ENCODE measurements at places on chromosomes 12 and 14.

DNA sequence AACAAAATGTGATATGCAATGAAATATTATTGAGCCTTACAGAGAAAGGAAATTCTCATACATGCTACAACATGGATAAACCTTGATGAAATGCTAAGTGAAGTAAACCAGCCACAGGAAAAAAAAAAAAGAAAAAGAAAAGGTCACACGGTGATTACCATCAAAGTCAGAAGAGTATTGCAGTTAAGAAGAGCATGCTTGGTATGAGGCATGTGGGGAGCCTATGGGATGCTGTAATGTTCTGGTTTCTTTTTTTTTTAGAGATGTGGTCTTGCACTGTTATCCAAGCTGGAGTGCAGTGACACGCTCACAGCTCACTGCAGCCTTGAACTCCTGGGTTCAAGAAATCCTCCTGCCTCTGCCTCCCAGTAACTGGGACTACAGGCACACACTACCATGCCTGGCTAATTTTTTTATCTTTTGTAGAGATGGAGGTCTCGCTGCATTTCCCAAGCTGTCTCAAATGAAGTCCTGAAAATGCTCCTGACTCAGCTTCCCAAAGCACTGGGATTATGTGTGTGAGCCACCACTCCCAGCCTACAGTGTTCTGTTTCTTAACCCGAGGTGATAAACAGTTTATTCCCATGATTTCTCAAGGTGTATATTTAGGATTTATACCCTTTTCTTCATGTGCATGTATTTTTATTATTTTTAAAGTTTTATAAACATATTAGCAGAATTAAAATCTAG is 96.2 kb downstream of the SEC23A start:
- no peak for DNase-seq

- DNase-seq, result no peak
Observed at GRCh38 chr14:90777830-90778485, 38.3 kb downstream of the TTC7B start.

GRCh38 chr14:37862263-37862662 is 266.8 kb downstream of the TTC6 start:
- no peak for DNase-seq

- DNase-seq, result no peak
Observed at GRCh38 chr12:65926119-65926908, 102.0 kb downstream of the HMGA2 start.

DNA sequence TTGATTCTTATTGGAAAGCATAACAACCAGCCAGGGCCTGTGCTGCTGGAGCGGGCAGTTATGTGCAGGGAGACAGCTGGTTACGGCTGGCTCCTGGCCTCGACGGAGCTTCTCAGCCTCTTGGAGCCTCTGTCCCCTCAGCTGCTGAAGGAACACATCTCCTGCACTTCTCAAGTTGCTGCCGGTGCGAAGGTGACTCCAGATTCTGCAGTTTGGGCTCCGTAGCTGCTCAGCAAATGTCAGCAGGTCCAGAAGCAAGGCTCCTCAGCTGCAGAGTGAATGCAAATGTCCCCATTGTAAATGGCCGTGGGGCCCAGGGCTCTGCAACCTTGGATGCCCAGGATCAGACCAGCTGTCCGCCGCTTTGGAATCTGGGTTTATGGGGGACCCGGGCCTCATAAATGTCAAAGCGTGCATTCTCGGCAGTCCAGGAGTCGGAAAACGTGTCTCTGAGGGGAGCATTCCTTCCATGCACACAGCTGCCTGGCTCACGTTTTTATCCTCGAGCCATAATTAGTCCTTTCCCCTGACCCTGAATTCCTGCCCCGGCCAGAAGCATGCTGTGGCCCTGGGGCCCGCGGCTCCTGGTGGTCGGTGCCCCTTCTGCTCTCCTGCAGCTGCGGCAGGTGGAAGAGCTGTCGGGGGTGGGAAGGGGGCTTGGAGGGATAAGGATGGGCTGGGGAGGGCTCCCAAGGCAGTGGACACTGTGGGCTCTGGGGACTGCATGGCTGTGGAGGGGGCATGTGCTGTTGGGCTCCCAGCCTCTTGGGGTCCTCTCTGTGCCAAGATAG is 106.0 kb downstream of the KIF26A start:
- no peak for DNase-seq

GRCh38 chr14:105091517-105092170 is 26.4 kb upstream of the GPR132 start:
- DNase-seq, result no peak

DNA sequence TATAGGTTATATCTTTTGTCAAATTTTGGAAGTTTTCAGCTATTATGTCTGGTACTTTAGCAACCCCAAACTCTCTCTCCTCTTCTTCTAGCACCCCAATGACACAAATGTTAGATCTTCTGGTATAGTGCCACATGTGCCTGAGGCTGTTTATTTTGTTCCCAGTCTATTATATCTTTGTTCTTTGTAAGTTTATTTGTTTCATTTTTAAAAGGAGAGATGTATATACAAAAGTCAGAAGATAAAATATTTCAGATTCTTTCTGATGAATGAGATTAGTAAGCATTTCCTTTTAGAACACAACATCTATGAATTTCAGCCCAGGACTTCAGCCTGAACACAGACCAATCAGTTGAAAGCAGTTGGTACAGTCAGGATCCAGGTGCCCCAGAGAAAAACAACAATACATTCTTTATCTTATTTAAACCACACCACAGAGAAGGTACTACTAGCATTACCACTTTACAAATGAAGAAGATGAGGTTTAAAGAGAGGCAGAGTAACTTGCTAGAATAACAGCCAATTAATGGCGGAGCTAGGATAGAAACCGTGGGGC is 114.1 kb upstream of the BTG1 start:
- no peak for DNase-seq

DNA sequence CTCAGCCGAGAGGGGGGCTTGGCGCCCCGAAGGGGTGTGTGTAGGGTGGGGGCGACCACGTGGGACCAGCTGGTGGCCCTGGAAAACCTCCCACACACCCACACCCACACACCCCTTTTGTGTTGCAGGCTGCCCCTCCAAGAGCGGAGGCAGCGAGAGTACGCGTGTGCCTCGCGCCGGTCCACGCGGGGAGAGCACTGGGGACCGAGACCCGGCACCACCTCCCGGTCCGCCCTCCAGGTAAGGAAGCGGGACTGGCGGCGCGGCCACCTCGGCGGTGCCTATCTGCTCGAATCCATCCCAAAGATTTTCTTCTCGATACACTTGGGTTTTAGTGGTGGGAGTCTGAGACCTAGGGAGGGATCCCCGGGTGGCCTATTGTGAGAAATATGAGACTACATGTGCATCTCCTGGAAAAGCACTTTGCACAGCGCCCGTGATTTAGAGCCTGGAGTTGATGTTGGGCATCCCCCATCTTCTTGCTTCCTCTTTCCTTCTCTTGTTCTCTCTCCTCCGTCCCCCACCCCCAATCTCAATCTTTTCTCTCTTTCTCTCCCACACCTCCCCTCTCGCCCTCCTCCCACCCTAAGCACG is 393 bp downstream of the SYT1 start:
- DNase-seq, result no peak

DNA sequence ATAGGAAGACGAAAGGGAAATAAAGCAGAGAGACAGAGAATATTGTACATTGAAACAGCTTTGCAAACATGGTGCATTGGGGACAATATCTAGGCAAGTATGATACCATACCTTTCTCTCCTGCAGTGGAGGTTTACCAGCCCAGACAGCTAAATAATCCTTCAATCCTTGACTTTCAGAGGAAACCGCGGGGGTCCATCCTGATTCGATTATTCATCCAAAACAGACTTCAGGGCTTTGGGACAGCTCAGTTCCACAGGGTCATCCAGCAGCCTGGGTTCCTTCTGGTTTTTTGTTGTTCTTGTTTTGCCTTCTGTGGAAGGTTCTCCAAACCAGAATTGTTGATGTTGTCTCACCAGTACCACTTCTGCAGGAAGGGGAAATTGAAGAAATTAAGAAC is 81.5 kb downstream of the LGR5 start:
- DNase-seq, result no peak

GRCh38 chr12:83224012-83224411 is 537.3 kb downstream of the TMTC2 start:
- DNase-seq, result no peak

GRCh38 chr14:68279437-68279720 is 459.8 kb downstream of the RAD51B start:
- no peak for DNase-seq

DNA sequence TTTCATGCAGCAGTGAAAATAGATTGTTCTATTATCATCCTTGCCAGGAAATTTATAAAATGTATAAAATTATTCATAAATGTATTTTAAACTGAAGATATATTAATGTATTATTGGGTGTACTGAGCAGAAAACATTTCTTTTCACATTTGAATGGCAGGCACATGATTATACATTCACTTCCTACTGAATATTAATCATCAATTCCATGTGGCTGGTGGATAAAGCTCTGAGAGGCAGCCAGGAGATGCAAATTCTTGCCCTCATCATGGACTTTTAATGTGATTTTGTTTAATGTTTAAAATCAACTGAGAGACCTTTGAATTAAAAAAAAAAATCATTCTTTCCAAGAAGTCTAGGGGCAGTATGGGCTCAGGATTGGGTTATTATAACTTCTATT is 40.8 kb downstream of the ANO6 start:
- no peak for DNase-seq

- DNase-seq, result peak; percentile 81
Observed at GRCh38 chr14:64510825-64511671, 6.5 kb downstream of the ZBTB1 start.

- DNase-seq, result no peak
Observed at GRCh38 chr12:131258398-131258797, 304.7 kb downstream of the ADGRD1 start.

DNA sequence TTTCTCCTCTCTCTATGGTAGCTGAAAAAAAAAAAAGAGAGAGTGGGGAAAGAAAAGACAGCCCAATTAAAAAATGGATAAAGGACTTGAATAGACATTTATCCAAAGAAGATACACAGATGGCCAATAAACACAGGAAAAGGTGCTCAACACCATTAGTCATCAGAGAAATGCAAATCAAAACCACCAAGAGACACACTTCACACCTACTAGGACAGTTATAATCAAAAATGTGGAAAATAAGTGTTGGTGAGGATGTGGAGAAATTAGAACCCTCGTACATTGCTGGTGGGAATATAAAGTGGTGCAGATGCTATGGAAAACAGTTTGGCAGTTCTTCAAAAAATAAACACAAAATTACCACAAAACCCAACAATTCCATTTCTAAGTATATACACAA is 172.4 kb upstream of the GRIN2B start:
- peak; percentile 63 for DNase-seq

GRCh38 chr12:127063339-127064072 is 1203.5 kb upstream of the TMEM132C start:
- DNase-seq, result no peak

DNA sequence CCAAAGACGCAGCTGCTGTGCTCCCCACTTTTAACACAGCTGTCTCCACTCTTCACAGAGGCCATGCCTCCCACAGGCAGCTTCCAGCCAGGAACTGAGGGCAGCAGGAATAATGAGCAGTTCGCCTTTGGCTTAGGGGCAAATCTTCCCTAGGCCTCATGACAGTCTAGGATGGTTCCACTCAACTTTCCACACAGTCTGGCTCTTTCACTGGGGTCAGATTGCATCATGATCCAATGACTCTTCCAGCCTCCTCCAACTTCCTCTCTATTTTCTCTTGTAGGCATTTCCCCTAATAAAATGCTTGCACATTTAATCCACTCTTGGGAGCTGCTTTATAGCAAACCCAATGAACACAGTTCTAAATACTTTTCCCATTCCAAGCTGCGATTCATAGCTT is 271.6 kb upstream of the ATP2B1 start:
- no peak for DNase-seq

GRCh38 chr12:28223858-28224257 is 33.6 kb downstream of the CCDC91 start:
- DNase-seq, result no peak

DNA sequence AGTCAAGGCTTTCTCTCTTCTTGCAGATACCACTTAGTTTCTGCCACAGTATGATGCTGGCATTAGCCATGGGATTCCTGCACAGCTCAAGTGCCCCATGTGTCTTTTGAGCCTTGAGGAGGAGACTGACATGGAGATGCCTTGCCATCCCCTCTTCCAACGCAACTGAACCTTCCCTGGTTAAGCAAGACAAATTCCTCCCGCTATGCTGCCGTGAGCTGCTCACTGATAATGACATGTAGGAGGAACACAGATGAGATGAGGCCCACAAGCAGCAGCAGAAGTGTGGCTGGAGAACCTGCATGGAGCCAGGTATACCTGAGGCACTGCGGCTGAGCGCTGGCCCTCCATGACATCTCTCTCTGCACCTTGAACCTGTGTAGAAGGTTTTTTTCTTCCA is 15.4 kb upstream of the PPP1R1A start:
- DNase-seq, result no peak

DNA sequence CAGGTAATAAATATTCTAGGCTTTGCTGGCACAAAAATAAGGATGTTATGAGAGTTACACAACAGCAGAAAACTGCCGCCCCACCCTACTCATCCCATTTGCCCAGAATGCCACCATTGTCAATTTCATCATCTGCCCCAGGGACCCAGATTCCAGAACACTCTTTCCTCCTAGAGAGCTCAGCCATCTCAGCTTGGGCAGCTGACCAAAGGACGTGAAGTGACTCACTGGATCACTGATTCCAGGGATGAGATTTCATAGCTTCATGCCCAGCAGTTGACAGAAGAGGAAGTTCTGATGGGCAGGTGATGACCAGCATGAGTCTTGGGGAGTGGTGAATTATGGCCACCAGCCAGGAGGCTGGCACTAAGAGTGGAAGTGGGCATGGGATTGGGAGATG is 450.3 kb downstream of the RMST start:
- DNase-seq, result no peak

GRCh38 chr14:92531106-92531873 is 17.7 kb downstream of the RIN3 start:
- no peak for DNase-seq

DNA sequence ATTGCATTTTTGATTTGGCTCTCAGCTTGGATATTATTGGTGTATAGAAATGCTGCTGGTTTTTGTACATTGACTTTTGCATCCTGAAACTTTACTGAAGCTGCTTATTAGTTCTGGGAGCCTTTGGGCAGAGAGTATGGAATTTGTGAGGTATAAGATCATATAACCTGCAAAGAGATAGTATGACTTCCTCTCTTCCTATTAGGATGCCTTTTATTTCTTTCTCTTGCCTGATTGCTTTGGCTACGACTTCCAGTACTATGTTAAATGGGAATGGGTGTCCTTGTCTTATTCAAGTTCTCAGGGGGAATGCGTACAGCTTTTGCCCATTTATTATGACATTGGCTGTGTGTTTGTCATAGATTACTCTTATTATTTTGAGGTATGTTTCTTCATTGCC is 23.5 kb downstream of the SCFD1 start:
- no peak for DNase-seq
